Panc1 (cell line): ENCODE measurements at places on chromosomes 3 and 15. TPM values are rescaled to one million over a fixed set of nuclear protein-coding genes. Genes with fewer than 3 reads are reported as not detected.

DNA sequence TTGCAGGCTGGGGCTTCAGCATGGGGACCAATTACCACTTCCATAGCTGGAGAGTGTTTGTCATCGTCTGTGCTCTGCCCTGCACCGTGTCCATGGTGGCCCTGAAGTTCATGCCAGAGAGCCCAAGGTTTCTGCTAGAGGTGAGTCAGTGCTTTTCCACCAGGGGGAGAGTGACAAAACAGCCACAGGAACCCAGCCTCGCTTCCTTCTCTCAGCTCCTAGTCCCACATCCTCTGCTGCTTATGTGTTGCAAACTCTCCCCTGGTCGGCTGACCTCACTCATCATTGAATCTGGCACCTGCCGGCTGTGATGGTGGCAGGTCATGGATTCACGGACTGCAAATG lies 158.3 kb downstream of the SV2B start:
- DNase-seq, result no peak

DNA sequence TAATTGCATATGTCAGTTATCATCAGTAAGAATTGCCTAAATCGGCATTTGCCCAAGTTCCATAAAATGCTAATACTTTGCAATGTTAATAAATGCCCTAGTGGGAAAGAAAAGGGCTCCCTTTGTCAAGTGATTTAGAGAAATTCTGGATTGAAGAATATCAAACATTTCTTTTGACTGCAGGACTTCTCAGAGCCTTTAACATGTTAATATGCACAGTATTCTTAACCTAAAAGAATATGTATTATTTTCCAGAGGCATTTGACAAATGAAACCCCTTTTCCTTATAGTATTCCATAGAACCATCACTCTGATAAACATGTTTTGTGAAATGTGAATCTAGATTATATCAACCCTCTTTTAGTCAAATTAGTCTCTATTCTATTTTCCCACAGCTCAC lies 452.2 kb upstream of the WNT5A start:
- DNase-seq, result no peak

DNA sequence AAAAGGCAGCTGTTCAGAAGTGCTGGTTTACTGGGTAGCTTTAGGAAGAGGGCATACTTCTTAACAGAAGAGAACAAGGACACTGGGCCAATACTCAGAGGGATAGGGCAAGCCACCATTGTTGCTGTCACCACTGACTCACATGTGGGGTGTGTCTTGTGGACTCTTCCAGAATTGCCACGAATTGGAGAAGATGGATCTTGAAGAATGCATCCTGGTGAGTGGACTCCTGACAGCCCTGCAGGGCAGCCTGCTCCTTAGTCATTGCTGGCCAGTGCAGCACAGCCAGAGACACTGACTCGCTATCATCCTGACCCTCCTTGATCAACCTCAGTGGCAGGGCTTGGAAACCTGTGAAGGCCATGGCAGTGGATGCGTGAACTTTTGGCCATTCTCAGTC lies 62.3 kb downstream of the UBP1 start:
- DNase-seq, result no peak

DNA sequence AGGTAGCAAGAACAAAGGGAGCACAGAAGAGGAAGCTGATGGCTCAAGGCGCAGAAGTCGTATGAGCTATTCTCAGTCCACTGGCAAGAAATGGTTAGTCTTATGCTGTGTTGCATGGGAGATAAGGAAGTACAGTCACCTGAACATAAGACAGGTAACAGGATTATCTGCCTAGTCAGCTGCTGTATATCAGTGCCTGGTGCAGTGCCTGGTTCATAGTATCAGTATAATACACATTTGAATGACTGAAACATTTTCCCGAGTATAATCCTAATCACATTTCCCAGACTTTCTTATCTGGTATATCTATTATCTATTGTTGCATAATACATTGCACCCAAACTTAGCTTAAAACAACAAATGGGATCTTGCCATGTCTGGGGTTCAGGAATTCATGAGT lies 302.5 kb downstream of the GABRG3 start:
- no peak for DNase-seq

- DNase-seq, result no peak
These were observed 74.3 kb downstream of the GHSR start for GRCh38 chr3:172373912-172374311.

- no peak for DNase-seq
These were observed 162.2 kb downstream of the VGLL4 start for GRCh38 chr3:11481556-11481955.

- no peak for DNase-seq
These were observed 127.2 kb downstream of the CD47 start for GRCh38 chr3:107963581-107963980.

GRCh38 chr3:154981201-154981600 lies 98.9 kb upstream of the MME start:
- no peak for DNase-seq

DNA sequence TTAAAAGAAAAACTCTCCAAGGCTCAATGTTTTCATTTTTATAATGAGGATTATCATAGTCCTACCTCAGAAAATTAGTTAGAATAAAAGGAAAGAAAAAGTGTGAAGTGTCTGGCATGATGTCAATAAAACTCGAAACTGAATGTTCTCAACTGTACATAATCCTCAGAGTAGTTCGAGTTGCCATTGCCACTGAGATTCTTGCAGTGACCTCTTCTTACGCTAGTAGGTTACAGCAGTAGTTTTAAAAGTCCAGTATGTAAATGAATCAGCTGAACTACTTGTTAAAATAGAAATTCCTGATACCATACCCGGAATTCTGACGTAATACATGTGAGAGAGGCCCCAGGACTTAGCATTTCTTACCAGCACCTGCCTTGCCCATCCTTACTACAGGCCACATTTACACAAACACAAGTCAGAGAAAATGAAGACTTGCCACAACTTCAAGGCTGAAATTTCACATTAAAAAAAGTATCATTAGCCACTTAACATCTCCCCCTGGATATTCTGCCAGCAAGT lies 502.6 kb downstream of the FGF12 start:
- no peak for DNase-seq

- DNase-seq, result no peak
These were observed 26.2 kb downstream of the CRTAP start for GRCh38 chr3:33139996-33140395.

GRCh38 chr3:67018105-67018788 lies 20.1 kb downstream of the KBTBD8 start:
- DNase-seq, result no peak

DNA sequence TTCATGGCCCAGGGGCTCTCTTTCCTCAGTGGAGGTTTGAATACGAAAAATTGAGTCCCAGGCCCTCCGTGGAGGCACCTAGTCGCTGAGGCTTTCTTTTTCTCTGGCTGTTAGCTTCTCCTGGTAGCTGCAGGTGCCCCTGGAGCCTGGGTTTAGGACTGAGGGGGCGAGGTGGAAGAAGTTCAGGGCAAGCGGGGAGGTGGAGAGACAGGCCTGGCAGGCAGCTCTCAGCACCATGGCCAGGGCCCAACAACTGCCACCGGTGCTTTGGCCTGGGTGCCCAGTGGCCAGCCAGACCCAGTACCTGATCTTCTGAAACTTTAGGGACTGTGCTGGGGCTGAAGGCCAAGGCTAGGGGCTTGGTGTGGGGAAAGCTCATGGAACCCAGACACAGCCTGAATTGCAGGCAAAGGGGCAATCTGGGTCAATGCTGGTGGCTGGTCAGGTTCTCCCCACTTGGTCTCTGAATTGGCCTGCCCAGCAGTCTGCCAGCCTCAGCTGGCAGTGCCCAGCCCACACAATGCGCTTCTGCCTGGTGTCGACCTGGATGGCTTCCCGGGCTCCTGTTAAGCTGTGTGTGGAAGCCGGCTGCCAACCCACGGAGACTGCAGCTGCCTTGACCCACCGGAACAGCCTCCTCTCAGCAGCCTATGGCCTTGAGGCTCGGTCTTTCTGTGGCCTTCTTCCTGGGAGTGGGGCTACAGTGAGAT lies 30.3 kb upstream of the POLG start:
- DNase-seq, result no peak

CSPG5 gene
- total RNA-seq, result 3.2 TPM

CCK gene
- not detected for total RNA-seq

RAB7A gene
- total RNA-seq, result 386 TPM

TRPM1 gene
- not detected for total RNA-seq

LTK gene
- total RNA-seq, result not detected

SLC49A4 gene
- 15.9 TPM for total RNA-seq

BDH1 gene
- 4.8 TPM for total RNA-seq

ZNF80 gene
- not detected for total RNA-seq

CLDN11 gene
- 1.9 TPM for total RNA-seq

LRTM1 gene
- total RNA-seq, result not detected

KLHL40 gene
- not detected for total RNA-seq

C2CD4A gene
- total RNA-seq, result 0.15 TPM
